ENCODE measurements at places on chromosomes 13 and 19.

- no peak for DNase-seq
These were observed 11.0 kb downstream of the PRKCG start for GRCh38 chr19:53892981-53893325.

DNA sequence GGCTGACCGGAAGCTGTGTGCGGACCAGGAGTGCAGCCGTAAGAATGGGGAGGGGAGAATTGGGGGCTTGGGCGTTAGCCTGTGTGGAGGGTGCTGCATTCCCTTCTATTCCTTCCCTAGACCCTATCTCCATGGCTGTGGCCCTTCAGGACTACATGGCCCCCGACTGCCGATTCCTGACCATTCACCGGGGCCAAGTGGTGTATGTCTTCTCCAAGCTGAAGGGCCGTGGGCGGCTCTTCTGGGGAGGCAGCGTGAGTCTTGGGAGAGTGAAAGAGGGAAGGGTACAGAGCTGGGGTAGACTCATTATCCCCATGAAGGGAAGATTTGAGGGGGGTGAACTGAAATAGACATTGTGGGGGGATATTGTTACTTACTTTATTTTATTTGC, 306 bp downstream of the MIA start:
- DNase-seq: no peak

DNA sequence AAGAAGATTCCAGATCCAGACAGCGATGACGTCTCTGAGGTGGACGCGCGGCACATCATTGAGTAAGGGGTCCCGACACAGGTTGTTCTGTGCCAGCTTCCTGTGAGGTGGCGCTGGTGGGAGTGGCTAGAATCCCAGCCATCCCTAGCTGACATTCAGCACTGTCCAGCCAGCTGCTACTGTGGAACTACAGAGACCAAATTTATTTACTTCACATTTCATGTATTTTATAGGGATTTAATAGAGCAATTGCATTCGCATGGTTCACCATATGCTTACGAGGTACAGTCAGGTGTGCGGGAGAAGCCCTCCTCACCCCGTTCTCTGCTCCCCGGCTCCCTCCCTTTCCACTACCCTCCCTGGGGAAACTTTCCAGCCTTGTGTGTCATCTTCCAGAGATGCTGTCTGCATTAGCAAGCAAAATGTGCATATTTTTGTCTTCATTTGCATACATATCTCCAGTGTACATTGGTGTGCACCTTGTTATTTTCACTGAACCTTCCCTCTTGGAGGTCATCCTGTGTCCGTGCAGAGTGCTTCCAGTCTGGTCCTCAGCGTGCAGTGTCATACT, 47.2 kb downstream of the SMARCA4 start:
- no peak for DNase-seq

DNA sequence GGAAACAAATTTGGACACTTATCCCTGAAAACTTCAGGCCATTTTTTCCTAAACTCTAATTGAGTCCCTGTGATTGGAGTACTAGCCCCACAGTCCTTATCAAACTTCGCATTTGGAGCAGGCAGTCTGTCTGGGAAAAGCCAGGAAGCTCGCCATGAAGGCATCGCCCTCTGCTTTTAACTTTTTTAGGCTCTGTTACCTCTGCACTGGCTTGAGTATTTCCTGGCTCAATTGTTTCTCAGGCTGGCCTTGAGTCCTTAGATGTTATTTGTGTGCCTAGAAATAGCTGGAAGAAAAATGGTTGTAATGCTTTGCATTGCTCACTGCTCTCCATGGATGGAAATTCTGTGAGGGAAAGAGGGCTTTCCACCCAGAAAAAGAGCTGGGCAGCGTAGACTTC, 24.2 kb downstream of the ACTN4 start:
- no peak for DNase-seq

- DNase-seq: no peak
These were observed 8.7 kb downstream of the FIZ1 start for GRCh38 chr19:55590617-55591016.

GRCh38 chr19:1102407-1103131, 1.2 kb upstream of the GPX4 start:
- DNase-seq: peak; percentile 83

GRCh38 chr13:50915565-50915964, 6.0 kb downstream of the RNASEH2B start:
- no peak for DNase-seq

DNA sequence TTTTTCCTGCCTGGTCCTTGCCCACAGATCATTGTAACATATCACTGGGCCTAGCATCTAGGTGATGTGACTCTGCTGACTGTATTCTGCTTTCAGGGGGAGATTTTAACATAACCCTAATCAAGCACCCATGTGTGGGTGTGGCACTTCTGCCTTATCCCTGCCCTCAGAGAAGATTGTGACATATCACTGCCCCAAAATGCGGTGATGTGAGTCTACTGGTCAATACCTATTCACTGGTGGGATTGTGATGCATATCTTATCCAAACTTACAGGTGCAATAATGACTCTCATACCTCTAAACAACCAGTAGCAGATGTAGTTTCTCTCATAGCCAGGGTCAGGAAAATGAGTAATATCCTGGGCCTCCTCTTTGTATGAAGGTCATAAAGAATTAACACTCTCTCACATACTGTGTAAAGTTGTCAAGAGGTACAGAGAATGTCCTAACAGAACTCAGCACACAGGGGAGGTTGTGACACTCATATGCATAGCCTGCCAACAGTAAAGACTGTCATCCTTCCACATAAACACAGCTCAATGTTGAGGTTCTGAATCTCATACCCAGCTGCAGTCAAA, 12.1 kb upstream of the ZNF681 start:
- DNase-seq: no peak

DNA sequence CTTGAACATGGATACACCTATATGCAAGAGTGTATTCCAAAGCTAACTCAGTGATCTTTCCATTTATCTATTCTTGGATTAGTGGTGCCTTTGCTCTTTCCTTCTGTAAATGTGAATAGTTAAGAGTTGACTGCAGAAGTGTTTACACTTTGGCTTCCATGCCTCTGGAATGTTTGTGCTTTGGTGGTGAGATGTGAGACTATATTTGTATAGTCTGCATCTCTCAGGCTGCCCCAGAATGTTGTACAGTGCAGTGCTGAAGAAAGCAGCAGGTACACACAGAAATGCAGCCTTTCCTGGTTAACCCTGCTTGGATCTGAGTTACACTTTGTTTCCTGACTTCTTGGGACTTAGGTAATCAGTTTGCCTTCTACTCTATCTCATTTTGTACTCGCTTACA, 90.2 kb downstream of the DNAJC15 start:
- no peak for DNase-seq

DNA sequence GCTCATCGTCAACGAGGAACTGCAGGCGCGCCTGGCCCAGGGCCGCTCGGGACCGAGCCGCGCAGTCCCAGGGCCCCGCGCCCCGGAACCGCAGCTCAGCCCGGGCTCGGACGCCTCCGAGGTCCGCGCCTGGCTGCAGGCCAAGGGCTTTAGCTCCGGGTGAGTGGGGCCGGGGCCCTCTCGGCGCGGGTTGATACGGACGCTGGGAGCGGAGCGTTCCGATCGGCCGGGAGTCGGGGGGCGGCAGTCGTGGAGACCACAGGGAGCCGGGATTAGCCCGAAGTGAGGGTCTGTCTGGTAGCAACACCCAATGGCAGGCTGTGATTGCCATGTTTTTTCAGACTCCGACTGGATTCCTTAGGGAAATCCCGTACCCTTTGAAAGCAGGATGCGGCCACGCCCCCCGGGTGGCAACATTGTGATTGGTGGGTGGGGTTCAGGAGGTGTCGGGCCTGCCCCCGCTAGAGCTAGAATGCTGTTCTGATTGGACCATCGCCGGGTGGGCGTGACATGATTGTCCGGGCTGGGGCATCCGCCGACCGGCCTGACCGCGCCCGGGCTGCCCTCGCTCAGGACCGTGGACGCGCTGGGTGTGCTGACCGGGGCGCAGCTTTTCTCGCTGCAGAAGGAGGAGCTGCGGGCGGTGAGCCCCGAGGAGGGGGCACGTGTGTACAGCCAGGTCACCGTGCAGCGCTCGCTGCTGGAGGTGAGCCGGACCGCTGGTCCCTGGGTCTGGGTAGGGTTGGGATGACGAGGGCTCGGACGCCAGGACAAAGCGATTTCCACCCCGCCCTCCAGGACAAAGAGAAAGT, 11.3 kb downstream of the EPS8L1 start:
- peak; percentile 75 for DNase-seq

DNA sequence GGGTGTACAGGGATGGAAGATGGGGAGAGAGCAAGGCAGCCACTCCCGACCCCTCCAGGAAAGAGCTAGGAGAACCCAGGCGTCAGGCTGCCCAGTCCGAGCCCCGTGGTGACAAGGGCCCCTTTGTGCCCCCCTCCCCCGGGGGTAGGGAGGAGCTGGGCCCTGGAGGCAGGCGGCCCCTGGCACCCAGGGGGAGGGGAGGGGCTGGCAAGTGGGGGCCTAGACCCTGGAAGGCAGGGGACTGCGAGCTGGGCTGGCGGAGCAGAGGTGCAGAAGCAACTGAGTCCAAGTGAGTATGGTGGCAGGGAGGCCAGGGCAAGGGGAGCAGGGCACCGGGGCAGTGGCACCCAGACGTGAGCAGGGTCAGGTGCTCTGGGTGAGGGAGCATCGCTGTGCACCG, at the start of gene MAG:
MAG (plus strand) TSS at position 246 of the 400 bp plus-strand sequence. CDS start 3,248 bp downstream, outside the sequence.
- DNase-seq: no peak

DNA sequence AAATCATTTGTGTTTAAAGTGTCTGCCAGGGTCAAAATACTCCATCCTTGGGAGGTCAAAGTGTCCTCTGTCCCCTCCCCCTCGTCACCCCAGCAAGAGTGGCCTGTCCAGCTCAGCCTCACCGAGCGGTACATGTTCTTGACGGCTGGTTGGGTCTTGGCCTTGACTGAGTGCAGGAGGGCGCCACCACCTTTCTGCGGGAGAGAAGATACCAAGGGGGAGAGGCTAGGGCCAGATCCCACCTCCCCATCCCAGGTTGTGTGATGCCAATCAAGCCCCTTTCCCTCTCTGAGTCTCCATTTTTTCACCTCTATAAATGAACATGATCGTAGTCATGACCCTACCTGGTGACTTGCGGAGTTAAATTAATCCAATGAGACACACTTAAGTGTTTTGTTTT, 6.1 kb downstream of the CRB3 start:
- DNase-seq: no peak

DNA sequence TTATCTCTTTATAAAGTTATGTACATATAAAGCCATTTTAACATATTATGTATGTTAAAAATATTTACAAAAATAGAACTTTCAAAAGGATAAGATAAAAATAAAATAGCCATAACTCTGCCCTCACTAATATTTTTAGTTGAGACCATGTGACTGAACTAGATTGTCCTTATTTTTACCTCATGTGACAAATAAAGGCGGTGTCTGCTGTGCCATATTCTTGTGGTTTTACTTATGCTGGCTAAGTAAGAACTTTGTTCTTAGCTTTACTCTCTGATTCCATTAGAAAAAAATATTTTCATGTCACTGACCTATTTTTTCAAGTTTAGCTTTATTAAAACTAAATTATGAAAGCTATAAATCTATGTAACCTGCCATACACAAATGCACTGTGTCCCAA, 135.6 kb upstream of the TSC22D1 start:
- DNase-seq: no peak

- no peak for DNase-seq
These were observed 27.4 kb upstream of the ZNF536 start for GRCh38 chr19:30344446-30345425.

DNA sequence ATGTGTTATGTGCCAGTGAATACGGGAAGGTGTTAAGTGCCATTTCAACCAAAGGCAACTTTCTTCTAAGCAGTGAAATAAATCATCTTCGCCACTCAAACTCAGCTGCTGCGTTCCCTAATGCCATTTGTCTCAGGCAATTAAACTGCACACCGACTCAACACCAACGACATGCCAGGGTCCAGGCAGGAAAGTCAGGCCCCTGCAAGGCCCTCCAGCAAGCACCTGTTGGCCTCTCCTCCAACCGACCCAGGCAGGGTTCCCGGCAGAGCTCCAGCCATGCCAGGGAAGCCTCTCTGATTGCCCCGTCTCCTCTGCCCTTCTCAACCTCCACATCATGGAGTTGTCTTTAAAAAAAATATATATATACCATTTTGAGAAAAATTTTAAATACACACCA, 21.8 kb downstream of the SAFB2 start:
- DNase-seq: no peak

- DNase-seq: no peak
These were observed 1257.5 kb upstream of the ATXN8OS start for GRCh38 chr13:68850160-68850559.

DNA sequence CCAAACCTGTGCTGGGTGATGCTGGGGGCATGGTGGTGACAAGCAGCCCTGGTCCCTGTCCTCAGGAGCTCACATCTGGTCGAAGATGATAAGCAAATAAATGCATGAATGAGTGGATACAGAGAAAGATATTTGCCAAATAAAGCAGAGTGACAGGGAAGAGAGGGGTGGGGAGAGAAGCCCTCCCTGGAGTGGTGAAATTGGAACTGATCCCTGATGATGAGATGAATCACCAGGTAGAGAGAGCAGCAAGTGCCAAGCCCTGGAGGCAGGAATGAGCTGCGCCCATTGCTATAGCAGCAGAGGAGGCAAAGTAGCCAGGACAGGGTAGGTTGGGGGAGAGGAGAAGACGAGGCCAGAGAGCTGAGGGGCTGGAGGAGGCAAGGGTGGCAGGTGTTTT, 13.7 kb downstream of the FXYD5 start:
- DNase-seq: no peak

DNA sequence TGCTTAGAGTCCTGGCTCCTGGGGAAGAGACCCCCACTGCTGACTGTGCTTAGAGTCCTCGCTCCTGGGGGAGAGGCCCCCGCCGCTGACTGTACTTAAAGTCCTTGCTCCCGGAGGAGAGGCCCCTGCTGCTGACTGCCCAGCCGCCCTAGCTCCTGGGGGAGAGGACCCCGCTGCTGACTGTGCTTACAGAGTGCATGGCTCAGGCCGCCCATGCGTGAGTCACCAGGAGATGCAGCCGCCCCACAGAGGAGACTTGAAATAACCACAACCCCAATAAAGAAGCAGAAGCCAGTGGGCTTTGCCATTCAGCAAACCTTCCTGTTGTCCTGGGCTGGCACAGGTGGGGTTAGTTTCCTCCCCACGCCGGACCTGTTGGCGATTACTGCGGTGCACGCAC, 79.2 kb upstream of the C13orf46 start:
- no peak for DNase-seq

DNA sequence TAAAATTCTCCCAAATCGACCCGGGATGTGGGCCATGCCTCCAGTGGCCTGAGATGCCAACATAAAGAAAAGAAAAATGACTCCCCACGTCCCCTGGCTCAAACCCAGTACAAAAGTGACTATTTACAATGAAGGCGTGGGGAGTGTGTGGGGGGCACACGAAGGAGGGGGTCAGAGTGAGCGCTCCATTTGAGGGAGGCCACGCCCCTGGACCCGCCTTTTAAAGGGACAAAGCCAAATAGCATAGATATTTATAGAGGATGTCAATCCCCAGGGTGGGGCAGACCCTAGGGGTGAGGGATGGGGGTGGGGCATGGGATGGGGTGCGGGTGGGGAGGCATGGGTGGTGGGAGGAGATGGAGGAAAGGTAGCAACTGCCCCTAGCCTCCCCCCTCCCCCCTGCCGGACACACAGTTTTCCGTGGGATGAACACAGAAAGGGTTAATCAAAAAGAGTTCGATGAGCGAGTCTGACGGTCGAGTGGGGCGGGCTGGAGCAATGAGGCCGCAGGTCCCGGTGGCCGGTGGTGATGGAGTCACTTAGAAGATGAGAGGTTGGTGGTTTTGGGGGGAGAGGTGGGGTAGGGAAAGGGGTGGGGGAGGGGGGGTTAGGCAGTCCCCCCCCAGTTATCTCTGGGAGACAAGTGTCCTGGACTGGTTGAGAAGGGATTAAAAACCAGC, 20.1 kb upstream of the NANOS2 start:
- no peak for DNase-seq

All from activated CD8-positive, alpha-beta memory T cell treated with anti-CD3 and anti-CD28 coated beads for 24 hours (primary cell).